Activated naive CD4-positive, alpha-beta T cell treated with anti-CD3 and anti-CD28 coated beads for 36 hours (primary cell): ENCODE measurements at places on chromosomes 11 and 22. TPM values are rescaled to one million over a fixed set of nuclear protein-coding genes. Genes with fewer than 3 reads are reported as not detected.

SYCE3 gene
- 2.0 TPM for total RNA-seq

- no peak for DNase-seq
Observed at GRCh38 chr11:28146123-28146751, 38.0 kb downstream of the METTL15 start.

DERL3 gene
- total RNA-seq = 7.3 TPM

- no peak for DNase-seq
Observed at GRCh38 chr11:133593036-133593435, 60.7 kb upstream of the OPCML start.

DDX17 gene
- 341 TPM for total RNA-seq
